SK-MEL-5 (cell line): ENCODE measurements at places on chromosomes 16 and 17. TPM values are rescaled to one million over a fixed set of nuclear protein-coding genes. Genes with fewer than 3 reads are reported as not detected.
A peak's percentile ranks its signal among the peaks of the same experiment; 100 is the strongest.

DNA sequence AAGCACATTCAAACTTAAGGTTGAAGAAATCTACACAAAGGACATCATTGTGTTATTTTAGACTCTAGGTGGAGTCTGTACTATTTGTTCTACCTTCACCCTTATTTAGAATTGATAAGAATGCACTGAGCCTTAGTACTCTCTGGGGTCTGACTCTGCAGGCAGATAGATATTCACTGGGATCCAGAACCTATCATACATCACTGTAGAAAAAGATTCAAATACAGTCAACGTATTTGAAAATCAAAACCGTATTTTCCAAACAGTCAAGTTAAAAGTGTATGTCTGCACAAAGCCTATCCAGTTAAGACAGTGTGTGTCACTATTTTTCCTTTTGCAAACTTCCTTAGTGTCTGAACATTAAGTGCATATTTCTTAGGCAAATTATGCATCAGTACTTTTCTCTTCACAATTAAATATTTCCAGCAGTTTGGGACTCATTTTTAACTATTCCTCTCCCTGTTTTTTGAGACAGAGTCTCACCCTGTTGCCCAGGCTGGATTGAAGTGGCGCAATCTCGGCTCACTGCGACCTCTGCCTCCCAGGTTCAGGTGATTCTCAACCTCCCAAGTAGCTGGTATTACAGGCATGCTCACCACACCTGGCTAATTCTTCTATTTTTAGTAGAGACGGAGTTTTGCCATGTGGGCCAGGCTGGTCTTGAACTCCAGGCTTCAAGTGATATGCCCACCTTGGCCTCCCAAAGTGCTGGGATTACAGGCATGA is 22.3 kb downstream of the MOSMO start:
- DNase-seq: no peak

DNA sequence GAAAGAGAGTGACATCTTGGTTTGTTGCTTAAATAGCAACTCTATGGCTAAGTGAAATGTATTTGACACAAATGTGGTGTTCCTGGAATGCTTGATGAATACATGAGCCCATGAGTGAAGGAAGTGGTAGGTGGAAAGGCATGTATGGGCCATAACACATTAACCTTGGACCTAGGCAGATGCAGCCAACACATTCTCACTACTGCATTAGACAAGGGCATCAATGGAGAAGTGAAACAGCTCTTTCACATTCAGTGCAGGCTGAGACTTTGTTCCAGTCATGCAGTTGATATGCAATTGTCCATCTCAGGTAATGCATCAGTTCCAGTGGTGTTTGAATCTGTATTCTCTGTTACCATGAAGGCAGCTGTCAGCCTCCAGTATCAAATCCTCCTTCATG is 133.6 kb downstream of the HS3ST3B1 start:
- DNase-seq: no peak

DNA sequence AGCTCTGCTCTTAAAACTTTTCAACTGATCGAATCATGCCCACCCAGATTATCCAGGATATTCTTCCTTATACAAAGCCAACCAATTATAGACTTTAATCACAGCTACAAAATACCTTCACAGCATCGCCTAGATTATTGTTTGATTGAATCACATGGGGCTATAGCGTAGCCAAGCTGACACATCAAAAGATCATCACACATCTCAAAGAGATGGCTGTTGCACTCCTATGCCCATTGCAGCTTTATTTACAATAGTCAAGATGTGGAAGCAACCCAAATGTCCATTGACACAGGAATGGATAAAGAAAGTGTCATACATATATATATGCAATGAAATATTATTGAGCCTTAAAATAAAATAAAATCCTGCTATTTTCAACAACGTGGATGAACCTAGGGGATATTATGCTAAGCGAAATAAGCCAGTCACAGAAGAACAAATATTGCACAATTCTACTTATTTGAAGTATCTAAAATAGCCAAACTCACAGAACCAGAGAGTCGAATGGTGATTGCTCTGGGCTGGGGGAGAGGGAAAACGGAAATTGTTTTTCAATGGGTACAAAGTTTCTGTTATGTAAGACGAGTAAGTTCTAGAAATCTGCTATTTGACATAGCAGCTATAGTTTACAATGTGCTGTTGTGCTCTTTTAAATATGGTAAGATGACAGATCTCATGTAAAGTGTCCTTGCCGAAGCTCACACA is 60.9 kb upstream of the ERCC4 start:
- no peak for DNase-seq

GRCh38 chr17:41657176-41657754 is 31.4 kb upstream of the EIF1 start:
- DNase-seq: no peak

DNA sequence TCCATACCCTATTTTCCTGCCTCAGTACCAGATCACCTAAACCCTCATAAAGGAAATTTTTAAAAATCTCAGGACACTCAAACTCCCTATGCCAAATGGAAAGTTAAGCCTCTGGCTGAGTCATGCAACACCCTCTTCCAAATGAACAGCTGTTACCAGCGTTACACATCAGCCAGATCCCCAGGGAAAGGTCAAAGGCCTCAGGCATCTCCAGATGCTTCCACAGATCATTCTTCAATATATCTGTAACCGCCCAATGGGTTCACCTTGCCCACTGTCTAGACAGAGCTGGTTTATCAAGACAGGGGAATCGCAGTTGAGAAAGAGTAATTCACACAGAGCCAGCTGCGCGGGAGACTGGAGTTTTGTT is 29.1 kb upstream of the SHCBP1 start:
- DNase-seq: peak; percentile 77

DNA sequence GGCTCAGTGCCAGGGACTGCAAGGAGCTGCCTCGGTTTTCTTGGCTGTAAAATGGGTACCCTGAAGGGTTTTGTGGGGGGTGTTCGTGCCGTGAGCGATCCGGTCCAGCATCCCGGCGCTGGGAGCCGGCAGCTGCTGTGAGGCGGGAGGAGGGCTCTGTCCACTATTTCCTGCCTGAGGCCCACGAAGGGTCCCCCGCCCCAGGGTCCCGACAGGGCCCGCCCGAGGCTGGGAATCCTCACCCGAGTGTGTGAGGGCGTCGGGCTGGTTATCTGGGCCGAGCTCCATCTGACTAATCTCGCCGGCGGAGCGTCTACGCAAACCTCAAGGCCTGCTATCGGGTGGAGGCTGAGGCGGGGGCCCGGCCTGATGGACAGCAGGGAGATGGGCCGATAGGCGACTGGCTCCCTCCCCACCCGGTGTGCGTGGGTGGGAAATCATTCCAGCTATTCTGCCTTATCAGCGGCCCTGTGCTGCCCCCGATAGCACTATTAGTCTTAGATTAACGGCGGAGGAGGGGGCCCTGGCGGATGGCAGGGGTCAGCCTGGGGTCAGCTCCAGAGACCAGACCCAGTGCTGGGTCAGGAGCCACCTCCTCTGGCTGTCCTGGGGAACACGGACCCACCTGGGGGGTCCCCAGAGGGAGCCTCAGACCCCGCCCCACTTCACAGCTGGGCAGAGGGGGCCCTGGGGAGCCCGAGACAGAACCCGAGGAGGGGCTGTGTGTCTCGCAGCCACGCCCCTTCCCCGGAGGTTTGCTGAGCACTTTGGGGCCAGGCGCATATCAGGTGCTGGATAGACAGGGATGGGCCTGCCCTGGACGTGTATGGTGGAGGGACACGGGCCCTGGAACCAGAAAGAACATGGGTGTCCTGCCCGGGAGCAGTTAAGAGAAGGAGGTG is 44.7 kb downstream of the ZFPM1 start:
- DNase-seq: no peak

- no peak for DNase-seq
These were observed 490.3 kb downstream of the MAF start for GRCh38 chr16:79110242-79110641.

GRCh38 chr17:58153671-58154070 is 5.5 kb downstream of the OR4D1 start:
- no peak for DNase-seq

RHOT1 gene
- total RNA-seq: 58.9 and 62.2 TPM in 2 replicates

GRCh38 chr17:64442541-64442971 is 6.4 kb upstream of the MILR1 start:
- no peak for DNase-seq

GRCh38 chr16:57970970-57971369 is at the start of gene CNGB1:
Gene CNGB1 (minus strand): TSS chr16:57971128. CDS start chr16:57967286, 3,842 bp downstream.
- DNase-seq: no peak

DNA sequence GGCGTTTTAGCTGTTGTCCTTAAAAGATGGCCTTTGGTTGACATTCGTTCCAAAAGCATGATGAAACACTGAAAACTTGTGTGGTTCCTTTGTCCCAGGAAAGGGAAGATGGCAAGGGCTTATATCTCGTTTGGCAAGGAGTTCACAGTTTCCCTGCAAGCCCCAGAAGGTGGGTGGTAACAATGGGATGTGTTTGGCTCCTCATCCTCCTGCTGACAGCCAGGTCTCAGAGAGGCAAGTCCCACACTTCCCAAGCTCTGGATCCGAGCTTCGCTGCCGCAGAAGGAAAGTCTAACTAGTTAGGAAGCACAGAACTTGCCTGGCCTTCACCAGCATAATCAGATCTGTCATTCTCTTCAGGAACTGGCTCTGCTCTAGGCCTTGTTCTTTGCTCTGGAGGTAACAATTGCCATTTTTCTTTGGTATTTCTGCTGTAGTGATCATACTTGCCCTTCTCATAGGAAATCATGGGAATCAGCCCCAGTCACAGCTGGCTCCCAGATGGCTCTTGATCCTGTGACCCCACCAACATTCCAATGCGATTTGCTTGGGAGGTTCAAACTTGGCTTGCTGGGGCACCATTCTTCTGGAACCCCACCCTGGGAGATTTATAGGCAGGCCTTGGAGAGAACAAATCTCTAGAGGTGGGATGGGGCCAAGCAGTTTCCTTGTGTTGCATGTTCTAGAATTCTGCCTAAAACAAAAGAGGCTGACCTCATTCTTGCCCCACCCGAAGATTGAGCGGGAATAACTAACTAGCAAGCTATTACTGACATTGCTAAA is 17.9 kb downstream of the KPNA2 start:
- DNase-seq: no peak

DNA sequence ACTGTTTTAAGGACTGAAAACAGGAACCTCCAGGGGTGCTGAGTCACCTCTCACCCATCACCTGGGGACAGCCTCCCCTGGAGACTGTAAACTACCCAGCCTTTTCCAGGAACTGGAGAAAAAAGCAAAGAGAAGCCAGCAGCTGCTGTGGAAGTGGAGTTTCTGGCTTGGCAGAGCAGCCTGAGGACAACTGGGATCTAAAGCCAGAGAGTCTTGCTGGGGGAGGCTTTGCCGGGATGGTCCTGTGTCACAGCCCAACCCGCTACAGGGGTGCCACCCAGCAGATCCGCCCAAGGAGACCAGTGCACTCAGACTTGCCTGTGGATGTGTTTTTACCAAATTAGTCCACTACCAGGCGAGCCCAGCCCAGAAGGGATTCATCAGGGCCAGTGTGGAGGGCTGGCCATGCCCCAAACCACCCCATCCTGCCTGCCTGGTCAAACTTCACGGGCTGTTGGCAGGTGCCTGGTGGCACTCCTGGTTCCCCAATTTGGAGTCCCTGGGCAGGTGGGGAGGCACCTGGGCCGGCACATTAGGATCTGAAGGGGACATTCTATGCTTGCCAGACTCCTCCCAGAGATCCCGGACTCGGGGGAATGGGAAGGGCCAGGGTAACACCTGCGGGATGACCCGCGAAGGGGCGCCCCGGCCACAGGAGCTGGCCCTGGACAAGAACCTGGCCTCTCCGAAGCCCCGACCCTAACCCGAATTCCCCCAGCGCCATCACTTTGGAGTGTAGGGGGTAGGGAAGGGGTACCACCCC is 771 bp downstream of the MSRB1 start:
- no peak for DNase-seq

- DNase-seq: peak; percentile 39
These were observed 11.4 kb upstream of the TNRC6C start for GRCh38 chr17:77946900-77947645.

GRCh38 chr17:42475835-42476234 is 17.2 kb downstream of the ATP6V0A1 start:
- peak; percentile 29 for DNase-seq

GRCh38 chr16:49858200-49859124 is 2.5 kb upstream of the ZNF423 start:
- no peak for DNase-seq

C1QTNF8 gene
- not detected in 2 replicates for total RNA-seq

DNA sequence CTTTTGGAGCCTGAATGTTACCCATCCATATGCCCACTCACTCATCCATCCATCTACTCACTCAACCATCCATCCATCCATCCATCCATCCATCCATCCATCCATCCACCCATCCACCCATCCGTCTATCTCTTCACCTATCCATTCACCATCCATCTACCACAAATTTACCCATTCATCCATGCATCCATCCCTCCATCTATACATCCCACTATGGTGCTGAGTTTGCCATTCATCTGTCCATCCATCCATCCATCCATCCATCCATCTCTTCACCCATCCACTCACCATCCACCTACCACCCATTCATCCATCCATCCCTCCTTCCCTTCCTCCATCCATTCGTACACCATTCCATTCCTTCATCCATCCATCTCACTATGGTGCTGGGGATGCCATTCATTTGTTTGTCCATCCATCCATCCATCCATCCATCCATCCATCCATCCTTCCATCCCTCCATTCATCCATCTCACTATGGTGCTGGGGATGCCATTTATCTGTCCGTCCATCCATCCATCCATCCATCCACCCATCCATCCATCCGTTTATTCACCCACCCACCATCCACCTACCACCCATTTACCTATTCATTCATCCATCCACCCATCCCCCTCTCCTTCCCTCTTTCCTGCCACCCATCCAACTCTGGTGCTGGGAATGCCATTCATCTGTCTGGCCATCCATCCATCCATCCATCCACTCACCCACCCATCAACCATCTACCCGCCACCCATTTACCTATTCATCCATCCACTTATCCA is 39.7 kb downstream of the RGS9 start:
- no peak for DNase-seq
